KBM-7 (cell line): ENCODE measurements at places on chromosomes 16 and 17.

GRCh38 chr17:60748204-60748603 lies 70.6 kb downstream of the BCAS3 start:
- no peak for DNase-seq

GRCh38 chr16:82772215-82772614 lies 145.4 kb downstream of the CDH13 start:
- no peak for DNase-seq

DNA sequence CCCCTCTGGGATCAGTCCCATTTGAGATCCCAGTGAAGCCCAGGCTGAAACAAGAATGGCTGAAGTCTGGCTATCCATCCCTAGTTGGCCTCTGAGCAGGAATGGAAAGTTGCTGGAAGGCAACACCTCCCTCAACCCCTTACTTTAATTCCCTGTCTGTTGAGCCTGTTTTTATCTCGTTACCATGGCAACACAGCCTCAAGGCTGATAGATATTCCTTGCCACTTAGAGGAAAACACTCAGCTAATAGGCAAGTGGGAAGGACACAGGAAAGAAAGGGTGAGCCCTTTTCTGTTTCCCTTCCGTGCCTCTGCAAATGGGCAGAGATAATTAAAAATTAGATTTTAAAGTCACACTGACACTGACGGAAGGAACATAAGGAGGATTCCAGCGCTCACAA lies 75.5 kb upstream of the CLEC3A start:
- no peak for DNase-seq

GRCh38 chr16:81913222-81913621 lies 98.0 kb downstream of the SDR42E1 start:
- no peak for DNase-seq
